ENCODE measurements at places on chromosomes 16 and 17.
A peak's percentile ranks its signal among the peaks of the same experiment; 100 is the strongest.

DNA sequence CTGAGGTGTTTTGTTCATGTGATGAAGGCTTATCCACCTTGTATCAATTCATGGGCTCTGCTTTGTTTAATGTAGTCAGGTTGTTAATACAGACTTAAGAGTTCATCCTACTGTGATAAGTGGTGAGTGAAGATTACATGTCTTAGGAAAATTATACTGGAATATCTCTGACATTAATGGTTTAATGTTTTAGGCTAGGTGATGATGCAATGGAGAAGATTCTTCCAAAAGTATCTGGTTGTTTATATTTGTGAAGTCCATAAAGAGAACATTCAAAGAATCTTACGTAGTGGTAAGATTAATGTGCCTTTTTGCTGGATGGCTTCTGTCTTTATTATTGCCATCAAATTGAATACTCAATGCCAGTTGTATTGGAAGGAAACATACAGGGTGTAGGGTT lies 236.4 kb downstream of the BCAS3 start:
- DNase-seq: no peak

DNA sequence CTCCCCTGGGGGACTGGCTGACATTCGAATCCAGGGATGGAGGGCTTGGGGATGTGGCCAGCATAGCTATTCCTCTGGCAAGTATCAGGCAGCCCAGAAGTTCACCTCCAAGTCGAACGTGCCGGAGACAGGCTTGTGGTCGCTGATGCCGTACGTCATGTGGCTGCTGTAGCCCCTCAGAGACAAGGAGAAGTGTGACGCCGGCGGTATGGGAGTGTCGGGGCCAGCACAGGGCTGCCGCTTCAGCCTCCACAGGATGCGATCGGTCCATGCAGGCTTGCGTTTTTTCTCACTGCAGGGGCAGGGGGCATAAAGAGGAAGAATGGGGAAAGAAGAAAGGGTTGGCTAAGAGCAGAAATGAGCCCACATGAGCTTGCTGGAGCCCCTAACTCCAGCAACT lies 5.3 kb upstream of the MYO1C start:
- DNase-seq: no peak

DNA sequence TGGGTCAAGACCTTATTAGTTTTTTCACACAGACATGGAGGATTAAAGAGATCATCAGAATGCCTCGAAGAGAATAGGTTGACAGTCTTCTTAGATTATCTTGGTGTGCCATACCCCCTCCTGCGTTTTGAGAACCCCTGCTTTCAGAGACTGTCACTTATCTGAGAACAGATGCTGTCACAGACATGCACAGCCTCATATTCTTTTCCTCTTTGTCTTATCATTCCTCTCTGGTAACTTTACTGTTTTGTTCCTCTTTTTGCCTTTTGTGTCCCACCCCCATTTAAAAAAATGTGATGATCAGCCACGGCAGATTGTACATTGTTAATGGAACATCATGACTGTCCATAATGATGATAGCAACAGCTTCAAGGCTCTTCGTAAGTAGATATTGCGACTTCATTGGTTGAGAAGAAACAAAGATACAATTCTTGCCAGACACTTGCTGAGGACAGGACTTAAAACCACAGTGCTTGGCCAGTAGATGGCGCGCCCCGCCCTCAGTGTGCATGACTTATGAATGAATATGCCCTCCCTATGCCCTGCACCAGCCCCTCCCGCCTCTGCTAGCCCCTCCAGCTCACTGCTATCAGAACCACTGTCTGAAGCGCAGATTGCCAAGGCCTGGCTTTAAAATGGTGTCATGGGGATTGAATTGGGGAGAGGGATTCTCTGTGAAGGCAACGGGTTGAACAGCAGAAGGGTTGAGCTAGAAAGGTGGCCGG lies 2.6 kb upstream of the PITPNC1 start:
- peak; percentile 53 for DNase-seq

DNA sequence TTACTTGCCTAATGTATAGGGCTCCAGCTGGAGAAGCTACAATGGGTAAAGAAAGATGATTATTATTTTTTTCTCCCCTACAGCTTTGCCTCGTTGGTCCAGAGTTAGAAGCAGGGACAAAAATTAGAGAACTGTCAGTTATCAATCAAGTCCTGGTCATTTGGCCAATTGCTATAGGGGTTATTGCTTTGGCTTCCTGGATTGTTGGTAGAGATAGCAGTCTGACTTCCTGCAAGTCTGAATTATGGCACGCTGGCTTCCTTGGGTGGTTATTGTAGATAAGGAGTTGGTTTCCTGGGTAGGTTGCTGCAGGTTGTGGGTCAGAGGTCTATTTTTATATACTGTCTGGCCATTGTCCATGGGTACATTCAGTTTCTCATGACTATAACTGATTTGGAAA lies 84.7 kb upstream of the ELAC2 start:
- no peak for DNase-seq

DNA sequence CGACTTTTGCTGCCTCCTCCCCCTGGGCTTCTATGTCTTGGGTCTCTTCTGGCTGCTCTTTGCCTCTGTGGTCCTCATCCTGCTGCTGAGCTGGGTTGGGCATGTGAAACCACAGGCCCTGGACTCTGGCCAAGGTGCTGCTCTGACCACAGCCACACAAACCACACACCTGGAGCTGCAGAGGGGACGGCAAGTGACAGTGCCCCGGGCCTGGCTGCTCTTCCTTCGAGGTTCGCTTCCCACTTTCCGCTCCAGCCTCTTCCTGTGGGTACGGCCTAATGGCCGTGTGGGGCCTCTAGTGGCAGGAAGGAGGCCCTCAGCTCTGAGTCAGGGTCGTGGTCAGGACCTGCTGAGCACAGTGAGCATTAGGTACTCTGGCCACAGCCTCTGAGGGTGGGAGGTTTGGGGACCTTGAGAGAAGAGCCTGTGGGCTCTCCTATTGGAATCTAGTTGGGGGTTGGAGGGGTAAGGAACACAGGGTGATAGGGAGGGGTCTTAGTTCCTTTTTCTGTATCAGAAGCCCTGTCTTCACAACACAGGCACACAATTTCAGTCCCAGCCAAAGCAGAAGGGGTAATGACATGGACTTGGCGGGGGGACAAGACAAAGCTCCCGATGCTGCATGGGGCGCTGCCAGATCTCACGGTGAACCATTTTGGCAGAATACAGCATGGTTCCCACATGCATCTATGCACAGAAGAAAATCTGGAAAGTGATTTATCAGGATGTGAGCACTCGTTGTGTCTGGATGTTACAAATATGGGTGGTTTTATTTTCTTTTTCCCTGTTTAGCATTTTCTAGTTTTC lies 2.3 kb downstream of the GP1BA start:
- DNase-seq: no peak

- no peak for DNase-seq
Observed at GRCh38 chr17:41069031-41069430, 3.4 kb upstream of the KRTAP2-4 start.

DNA sequence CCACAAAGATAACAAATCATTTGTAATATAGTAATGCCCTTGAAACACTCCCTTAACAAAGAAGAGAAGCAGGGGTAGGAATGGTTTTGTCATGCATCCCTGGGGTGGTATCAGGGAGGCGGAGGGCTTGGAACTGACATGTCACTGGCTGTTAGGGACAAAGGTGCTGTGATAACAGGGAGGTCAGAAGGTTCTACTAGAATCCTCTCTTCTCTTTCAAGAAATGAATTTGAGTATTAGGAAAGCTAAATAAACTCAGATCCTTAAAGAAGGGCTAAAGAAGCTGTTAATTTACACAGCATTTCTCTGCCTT lies 65.4 kb upstream of the ADAMTS18 start:
- no peak for DNase-seq

DNA sequence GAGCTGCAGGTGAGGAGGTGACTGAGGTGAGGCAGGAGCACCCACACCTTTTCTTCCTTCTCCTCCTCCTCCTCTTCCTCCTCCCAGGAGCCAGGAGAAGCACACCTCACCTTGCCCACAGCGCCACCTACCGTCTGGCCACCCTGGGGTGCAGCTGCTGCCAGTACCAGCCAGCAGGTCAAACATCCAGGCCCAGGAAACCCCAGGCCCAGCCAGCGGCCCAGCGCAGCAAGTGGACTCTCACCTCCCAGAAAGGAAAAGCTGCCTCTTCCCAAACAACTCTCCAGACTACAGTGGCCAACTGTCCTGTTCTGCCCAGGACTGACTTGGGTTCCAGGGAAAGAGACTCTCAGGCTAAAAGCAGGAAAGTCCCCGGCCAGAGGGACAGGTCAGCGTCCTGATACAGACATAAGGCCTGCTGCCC lies 22.7 kb downstream of the PEMT start:
- no peak for DNase-seq

DNA sequence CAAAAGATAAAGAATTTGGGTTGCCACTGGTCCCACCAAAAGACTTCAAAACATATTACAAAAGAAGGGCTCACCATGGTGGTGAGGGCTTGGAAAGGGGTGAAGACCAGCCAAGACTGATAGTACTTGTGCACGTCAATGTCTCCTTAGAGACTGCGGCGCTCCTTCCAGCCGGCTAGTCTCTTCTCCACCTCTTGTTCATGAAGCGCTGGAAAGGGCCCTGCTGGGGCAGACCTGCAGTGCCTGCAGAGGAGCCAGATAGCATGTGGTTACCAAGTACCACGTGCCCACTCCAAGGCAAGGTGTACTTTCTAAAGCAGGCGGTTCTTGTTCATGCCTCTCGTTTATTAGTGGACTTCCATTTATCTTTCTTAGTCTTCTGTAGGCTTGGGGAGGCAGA lies 92.7 kb upstream of the FAM20A start:
- DNase-seq: no peak

DNA sequence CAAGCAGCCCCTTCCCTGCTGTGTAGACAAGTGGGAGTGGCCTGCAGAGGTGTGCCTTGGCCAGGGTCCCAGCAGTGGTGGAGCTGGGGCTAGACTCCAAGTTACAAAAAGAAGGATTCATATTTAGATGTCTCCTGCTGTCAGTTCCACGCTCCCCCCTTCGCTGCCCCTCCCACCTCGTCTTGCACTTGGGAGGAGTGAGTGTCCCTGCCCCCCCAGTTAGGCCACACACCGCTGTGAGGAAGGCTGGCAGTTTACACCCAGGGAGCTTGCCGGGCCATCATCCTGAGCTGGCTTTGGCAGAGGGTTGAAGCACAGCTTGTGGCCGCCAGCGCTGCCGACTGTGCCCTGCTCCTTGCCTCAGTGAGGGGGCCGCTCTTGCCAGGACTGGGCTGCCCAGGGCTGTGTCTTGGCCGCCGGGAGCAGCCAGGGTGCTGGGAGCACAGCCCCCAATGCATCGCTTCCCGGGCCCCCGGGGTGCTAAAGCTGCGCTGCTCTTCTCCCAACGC lies 44.3 kb downstream of the ELAC2 start:
- DNase-seq: no peak

DNA sequence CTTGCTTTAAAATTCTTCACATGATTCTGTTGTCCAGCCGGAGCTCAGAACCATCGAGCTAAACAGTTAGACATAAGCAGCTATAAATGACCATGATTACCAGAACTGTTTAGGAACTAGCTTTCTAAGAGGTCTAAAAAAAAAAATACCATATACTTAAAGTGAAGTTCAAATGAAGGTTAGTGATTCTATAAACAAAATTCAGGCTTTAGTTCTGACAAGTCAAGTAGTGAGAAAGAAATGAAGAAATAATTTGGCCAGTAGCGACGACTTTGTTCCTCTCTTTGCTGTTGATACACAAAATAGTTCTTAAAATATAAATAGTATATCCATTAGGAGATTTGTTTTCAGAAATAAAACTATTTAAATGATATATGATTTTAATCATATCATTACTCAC lies 27.7 kb downstream of the ABCA8 start:
- no peak for DNase-seq

GRCh38 chr17:74807925-74808324 lies 31.8 kb upstream of the NAT9 start:
- no peak for DNase-seq

Data from skeletal muscle cell (primary cell).